ENCODE measurements at places on chromosomes 7 and 10. TPM values are rescaled to one million over a fixed set of nuclear protein-coding genes. Genes with fewer than 3 reads are reported as not detected.
A peak's percentile ranks its signal among the peaks of the same experiment; 100 is the strongest.

DNA sequence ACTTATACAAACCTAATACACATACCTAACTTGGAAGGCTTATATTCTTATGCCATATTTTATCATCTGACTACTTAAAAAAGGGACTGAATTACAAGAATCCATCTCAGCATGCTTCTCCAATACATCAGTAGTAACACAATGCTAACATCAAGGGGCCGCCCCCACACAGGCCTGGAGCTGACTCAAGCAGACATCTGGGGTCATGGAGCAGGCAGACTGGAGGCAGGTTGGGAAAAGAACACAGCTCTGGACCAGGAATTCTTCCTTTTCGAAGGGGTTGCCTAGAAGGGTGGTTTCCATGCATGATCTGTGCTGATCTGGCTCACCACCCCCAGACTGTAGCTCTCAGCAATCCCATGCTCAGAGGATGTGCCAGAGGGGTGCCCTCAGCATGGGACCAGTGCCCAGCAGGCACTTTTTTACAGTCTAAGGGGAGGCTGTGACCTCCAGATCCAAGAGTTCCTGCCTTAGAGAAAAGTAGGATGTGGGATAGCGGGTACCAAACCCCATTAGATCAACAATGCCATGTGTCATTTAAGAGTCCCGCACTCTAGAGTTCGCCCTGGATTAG is 26.1 kb upstream of the DUSP5 start:
- no peak for DNase-seq

PRR15 gene
- 0.77 TPM for total RNA-seq

DNA sequence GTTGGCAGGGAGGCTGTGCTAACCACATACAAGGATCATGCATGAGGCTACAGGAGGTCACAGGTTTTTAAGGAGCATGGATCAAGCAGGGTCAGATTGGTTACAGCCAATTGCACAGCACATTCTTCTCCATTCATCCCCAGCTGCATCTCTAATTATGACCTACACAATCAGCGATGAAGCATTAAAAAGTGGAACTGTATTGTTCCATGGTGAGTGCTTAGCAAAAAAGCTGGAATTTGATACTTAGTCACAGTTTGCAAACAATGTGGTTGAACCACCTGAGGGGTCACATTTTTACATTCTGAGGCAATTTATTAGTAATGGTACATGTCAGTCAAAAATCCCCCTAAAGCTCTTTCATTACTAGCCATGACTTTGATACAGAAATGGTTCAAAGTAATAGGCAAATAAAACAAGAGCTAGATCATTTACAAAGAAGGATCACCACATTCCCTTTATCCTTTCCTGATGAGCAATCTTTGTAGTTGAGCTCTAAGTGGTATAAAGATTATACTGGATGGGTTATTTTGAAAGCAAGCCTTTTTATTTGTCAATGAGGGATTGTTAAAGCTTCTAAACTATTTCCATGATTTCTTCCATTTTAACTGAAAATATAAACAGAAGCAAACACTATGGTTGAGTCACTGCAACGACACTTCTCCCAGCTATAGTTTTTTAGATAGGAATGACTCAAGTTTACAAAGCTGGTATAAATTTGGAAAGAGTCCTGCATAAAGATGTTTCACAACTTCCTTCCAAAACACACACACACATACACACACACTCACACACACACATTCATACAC is 217.8 kb upstream of the SEMA3A start:
- DNase-seq, result peak; percentile 41

GRCh38 chr7:2010101-2010500 is 222.6 kb downstream of the MAD1L1 start:
- no peak for DNase-seq

DNA sequence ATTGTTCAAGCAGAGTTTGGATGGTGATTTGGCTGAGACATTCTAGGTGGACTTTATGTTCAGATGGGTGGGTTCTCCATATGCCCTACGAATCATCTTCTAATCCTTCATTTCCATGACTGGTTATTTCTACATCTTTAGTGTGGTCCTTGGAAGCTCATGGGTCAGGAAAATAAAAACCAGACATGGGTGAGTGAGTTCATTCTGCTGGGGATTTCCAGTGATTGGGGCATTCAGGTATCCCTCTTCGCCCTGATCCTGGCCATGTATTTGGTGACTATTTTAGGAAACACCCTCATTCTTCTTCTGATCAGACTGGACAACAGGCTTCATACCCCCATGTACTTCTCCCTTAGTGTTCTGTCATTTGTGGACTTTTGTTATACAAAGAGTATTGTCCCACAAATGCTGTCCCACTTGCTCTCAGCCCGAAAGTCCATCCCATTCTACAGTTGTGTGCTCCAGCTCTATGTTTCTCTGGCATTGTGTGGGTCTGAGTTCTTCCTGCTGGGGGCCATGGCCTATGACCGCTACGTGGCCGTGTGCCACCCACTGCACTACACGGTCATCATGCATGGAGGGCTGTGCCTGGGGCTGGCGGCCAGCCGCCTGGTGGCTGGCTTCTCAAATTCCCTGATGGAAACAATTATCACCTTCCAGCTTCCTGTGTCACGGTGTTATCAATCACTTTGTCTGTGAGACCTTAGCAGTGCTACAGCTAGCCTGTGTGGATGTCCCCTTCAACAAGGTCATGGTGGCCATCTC is 19.2 kb upstream of the OR6B1 start:
- no peak for DNase-seq

DNA sequence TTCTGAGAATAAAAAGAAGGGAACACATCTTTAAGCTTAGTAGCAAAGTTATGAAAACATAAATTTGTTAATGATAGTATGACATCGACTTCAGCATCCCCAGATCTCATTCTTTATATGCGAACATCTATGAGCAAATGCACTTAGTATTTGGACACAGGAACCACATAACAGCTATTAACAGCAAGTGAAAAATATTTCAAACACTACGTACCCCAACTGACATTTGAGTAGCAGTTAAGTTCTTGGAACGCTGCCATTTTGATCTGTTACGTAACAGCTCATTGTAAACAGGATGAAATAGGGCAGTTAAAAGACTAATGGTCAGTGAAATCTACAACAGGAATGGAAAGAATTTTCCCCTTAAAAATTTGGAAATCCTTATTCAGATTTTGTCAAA is 428.9 kb downstream of the TNS3 start:
- no peak for DNase-seq

DNA sequence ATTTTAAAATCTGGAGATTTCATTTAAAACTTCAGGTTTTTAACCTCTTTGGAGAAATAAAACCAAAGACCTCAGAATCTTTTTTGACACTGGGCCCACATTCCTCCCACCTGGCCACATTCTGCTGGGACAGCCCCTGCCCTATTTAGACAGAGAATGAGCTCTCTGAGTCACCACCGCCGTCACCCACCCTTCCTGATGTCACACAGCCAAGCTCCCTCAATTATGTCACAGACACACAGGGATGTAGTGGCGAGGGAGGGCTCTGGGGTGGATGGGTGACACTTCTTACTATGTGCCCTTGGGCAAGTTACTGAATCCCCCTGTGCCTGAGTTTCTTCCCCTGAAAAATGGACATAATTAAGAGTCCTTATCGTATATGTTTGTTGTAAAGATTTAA is 162.6 kb downstream of the RAB11FIP2 start:
- no peak for DNase-seq

- no peak for DNase-seq
These were observed 1298.8 kb downstream of the TYW1 start for GRCh38 chr7:68295386-68295785.

STAMBPL1 gene
- 1.6 TPM for total RNA-seq

ARL3 gene
- 20.8 TPM for total RNA-seq

CFAP69 gene
- 4.8 TPM for total RNA-seq

KIAA1549 gene
- total RNA-seq, result 4.8 TPM

DNA sequence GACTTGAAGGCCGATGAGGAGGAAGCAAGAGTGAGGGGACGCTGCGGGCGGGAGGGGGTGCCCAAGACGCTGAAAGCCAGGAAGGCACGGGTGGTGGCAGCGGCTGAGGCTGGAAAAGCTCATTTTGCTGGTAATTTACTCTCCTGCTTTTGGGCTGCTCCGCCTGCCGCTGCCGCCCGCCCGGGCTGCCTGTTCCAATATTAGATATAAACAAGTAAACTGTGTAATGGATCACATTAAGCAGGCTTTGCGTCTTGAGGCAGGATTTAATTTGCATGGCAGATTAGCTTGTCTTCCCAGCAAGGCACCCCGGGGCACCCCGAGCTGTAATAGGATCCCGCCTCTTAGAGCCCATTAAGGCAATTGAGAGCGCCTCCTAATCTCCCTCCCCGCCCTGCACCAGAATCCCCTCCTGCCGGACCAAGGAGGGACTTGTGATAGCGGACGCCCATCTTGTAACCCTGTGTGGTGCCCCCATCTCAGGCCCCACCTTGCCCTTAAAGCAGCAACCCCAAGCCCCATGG is 46.1 kb upstream of the SLF2 start:
- DNase-seq, result peak; percentile 92

DNA sequence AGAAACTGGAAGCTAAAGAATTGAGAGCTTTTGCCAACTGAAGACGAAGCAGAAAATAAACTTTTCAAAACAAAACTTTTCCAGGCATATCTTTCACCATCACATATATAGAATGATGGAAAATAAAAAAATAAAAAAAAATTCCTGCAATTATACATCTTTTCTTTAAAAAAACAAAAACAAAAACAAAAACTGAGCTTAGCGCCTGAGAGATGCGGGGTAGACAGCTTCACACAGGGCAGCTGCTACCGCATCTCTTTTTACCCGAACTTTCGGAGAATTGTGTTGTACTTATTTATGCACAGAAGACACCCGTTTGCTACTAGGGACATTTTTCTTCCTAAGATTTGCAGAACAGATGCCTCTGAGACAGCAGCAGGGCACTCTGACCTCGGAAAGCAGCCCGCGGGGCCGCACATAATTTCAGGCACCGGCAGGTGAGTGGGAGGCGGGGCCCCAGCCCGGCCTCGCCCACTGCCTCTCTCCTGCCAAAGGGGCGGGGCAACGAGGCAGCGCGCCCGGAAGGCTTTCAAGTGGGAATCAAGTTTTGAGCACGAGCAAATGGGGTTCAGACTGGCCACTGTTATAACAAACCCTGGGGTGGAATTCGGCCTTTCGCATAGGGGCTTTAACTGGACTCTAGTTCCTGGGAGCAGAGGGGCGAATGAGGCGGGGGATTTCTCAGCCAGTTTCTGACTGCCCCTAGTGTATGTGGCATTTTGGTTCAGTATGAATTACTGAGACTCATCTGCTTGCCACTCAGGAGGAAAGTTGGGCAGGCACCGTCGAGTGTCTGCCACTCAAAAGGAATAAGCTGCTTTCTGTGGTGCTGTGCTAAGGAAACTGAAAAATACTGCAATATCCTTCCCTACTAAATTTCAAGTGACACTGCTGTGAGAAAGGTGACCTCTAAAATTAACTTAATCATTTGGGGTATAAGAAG is 18.5 kb upstream of the FAM133B start:
- peak; percentile 83 for DNase-seq

DNA sequence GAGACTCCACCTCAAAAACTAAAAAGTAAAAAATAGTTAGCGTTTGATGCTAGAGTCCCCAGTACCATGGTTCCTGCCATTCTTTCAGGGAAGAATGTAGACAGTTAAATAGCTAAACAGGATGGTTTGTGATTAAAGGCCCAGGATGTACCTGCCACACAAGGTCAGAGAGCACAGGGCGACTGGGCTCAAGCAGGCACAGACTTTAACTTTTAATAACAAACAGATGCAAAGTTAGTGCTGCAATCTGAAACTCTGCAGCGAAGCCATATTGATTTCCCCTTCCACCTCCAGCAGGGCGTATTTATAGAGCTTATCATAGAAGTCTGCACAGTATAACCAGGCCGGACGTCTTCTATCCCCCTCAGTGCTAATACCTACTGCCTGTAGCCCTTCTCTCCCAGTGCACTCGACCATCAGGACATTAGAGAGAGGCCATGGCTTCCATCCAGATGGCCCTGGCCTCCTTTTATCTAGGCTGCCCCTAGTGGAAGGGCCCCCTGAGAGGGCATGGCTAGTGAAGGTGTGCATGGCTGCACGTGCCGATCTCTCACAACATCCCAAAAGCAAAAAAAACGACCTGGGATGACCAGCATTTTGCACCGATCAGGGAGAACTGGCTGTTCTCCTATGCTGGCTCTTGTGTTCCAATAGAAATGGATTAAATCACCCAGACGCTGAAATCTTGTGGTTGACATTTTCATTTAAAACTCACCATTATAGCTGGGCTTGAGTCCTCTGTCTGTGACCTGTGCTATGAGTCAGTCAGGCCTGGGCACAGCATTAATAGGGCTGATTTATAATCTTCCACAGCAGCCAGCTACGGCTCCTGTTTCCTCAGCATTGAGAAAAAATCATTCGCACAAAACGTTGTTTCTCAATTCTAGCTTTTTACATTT is 7.6 kb upstream of the BAG3 start:
- no peak for DNase-seq

GAD2 gene
- total RNA-seq, result 0.74 TPM

TUBAL3 gene
- total RNA-seq, result not detected

GRCh38 chr10:124007102-124007772 is 86.2 kb downstream of the CHST15 start:
- no peak for DNase-seq

DNA sequence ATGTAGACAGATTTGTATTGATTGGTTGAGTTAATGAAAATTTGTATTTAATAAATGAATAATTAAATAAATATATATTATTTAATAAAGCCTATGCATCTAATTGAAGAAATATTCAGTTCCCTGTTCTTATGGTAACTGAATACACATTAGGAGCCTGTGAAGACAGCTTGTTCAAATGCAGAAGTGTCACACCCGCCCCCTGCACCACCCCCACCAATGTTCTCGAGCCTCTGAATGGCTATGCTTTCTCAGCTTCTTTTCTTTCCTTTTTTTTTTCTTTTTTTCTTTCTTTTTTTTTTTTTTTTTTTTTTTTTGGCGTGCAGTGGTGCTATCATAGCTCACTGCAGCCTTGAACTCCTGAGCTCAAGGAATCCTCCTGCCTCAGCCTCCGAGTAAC is 38.3 kb upstream of the PARD3 start:
- no peak for DNase-seq

DNA sequence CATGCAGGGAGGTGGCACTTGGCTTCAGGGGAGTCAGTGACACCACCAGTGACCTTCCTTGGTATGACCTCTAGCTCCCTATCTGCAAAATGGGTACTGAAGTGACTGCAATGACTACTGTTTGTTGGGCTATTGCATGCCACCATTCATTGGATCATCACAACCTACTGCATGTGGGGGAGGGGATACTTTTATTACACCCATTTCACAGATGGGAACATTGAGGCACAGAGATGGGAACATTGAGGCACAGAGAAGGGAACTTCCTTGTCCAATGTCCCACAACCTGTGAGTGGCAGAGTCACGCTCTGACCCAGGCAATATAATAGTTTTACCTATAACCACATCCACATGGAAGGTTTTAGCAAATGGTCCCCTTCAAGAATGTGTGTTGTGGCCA is 12.2 kb upstream of the MYH16 start:
- DNase-seq, result no peak

GRCh38 chr10:47016564-47016963 is 105.3 kb downstream of the PTPN20 start:
- no peak for DNase-seq

DNA sequence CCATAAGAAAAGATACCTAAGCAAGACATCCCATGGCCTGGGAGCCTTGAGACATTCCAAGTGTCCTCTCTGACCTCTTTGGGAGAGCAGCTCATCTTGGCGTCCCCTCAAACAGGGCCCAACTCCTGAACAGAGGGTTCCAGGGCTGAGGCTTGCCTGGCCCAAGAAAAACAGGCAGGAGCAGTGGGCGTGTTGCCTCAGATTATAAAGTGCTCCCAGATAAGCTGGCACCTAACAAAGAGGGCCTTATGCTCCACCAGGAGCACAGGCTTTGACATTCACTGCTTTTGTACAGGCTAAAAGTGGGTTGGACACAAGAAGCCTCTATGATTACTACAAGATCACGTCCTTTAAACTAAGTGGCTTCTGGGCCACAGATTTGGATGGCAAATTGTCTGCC is 193.1 kb downstream of the FGFR2 start:
- no peak for DNase-seq

ICA1 gene
- total RNA-seq, result 5.8 TPM

Measured in neural progenitor cell (in vitro differentiated cells).